Caki2 (cell line): ENCODE measurements at places on chromosomes 7 and 10. TPM values are rescaled to one million over a fixed set of nuclear protein-coding genes. Genes with fewer than 3 reads are reported as not detected.

DNA sequence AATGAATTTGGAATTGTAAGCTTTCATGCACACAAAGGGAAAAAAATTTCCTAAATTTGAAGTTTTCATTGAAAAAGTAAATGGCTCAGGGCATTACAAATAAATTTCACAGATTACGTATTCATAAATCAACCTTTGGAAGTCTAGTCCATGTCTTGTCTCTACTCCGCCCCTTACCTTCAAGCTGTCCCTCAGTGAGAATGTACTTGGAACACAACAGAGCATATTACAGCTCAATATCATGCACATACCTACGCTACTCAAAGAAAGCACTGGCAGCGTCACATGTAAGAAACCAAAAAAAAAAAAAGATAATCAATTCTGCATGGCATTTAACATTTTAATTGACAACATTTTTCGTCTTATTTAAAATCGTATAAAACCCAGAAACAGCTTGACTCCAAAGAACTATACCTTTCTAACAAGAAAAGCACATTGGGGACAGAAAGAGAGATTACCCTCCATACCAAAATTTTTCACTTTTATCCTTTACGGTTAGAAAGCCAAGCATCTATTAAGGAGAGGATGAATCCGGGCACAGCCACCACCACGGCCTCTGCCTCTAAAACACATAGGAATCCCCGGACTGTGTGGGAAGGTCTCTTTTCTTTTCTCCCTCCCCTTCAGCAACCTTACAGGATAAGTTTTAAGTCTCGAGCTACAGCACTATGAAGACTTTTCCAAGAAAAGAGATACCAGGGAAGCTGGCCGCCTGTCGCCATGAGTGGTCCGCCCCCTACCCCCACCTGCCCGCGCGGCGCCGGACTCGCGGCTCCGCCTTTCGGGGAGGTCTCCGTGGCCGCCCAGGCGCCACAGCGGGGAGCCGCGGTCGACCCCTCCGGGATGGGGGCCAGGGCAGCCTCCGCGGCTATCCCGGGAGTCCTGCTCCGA, 1.1 kb downstream of the JMJD1C start:
- DNase-seq: no peak

The GNB2 gene
- 116 and 179 TPM in 2 replicates for total RNA-seq

DNA sequence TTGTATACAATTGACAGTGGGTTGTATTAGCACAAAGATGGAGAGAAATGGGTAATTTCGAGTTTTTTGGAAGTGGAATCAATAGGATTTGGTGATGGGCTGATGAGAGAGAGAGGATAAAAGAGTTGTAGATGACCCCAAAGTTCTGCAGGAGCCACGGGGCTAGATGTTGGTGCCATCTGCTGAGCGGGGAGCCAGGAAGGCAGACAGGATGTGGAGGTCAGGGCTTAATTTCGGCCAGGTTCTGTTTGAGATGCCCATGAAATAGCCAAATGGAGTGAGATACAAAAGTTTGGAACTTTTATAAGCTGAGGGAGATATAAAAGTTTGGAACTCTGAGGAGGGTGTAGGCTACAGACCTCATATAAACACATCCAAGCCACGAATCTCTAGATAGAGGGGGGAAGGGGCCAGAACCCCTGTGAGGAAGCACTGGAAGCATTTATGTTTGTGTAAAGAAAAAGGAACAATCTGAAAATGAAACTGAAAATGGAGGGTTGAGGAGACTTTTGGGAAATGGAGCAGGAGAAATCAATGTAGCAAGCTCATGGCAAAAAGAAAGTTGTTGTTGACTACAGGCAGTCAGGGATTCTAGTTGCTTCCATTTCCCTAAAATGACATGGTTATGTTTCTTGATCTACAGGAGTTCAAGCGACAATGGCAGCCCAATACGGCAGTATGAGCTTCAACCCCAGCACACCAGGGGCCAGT, 2.2 kb downstream of the GIMAP4 start:
- DNase-seq: no peak

DNA sequence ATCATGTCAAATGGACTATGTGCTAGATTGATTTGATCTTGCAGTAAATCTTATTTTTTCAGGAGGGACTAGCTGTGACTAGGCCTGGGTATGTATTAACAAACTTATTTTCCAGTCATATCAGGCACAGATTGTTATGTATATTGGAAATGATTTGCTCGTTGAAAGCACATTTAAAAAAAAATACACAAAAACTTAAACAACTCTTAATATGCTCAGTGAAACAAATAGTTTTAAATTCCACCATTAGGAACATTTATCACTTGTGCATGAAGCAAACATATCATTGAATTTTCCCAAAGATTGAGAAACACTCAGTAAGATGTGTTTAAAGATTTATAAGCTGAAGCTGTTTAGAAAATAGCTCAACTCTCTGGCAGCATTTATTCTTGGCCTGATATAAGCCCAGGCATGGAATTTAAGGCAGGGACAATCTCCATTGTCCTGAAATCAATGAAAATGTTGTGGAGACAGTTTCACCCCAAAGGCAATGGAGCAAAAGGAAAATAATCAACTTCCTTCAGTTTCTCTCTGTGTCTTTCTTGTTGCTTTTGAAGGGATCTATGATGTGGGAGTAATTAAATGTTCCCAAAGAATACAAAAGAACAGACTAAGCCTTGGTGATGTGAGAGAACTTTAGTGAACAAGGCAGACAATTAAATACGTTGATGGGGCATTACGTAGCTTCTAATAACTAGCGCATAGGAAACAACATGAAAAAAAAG, 250.3 kb downstream of the GPR37 start:
- no peak for DNase-seq

DNA sequence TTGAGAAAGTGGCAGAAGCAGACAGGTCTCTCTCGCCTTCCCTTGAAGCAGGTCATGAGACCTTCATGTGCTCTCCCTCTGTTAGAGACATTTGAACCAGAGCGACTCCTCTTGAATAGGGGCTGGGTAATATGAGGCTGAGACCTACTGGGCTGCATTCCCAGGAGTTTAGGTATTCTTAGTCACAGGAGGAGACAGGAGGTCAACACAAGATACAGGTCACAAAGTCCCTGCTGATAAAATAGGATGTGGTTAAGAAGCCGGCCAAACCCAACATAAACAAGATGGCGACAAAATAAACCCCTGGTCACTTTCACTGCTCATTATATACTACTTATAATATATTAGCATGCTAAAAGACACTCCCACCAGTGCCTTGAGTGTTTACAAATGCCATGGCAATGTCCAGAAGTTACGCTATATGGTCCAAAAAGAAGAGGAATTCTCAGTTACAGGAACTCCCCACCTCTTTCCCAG, 43.5 kb upstream of the MSRB2 start:
- no peak for DNase-seq

DNA sequence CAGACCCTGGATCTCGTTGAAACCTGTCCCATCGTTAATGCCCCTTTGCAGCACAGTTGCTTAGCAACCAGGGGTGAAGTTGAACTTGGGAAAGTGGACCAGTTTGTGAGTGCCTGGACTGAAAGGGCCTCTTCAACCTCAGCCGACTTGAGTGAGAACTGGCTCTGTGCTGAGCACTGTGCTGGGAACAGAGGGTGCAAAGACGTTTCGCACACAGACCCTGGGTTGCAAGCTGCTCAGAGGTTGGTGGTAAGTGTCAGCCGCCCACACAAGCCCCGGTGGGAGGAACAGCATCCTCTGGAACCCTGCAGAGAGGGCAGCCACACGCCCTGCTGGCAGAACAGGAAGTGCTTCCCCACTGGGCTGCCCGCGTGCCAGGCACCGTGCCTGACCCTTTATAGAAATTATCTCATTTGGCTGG, 89.2 kb downstream of the CARD11 start:
- no peak for DNase-seq

- DNase-seq: no peak
Measured at GRCh38 chr10:6999232-6999925, 411.5 kb downstream of the SFMBT2 start.

GRCh38 chr10:24849051-24849450, 103.4 kb downstream of the PRTFDC1 start:
- peak; percentile 46 for DNase-seq

DNA sequence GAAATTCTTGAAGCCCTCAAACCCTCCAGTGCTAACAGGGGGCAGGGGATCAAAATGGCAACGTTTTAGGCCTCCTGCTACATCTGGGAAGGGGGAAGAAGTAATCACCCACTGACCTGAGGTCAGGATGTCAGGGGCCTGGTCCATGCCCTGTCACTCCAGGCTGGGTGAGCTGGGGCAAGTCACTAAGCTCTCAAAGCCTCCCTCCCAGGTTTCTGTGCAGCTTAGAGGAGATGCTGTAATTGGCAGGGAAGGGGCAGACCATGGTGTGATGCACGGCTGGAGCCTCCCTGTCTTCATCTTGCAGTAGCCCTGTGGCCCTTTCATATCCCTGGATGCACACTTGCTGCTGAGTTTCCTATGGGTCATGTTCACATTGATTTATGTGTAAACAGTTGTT, 27.2 kb downstream of the LEP start:
- DNase-seq: no peak

The ECHDC3 gene
- total RNA-seq: 29.5 and 36.8 TPM in 2 replicates

DNA sequence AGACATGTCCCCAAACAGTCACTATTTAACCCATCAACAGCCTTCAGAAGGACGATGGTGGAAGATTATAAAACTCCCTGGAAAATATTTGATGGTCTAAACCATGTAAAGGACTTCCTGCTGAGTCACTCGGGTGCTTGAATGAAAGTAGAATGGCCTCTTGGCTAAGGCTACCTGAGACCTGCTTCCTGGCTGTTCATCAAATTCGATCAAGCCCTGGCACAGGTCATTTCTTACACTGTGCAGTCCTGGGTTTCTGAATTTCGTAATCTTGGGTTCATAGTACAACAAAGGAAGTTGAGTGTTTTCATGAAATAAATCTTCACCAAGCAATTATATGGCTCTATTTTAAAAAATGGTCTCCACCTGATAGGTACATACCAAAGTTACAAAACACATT, 260.3 kb upstream of the RNF32 start:
- DNase-seq: no peak

DNA sequence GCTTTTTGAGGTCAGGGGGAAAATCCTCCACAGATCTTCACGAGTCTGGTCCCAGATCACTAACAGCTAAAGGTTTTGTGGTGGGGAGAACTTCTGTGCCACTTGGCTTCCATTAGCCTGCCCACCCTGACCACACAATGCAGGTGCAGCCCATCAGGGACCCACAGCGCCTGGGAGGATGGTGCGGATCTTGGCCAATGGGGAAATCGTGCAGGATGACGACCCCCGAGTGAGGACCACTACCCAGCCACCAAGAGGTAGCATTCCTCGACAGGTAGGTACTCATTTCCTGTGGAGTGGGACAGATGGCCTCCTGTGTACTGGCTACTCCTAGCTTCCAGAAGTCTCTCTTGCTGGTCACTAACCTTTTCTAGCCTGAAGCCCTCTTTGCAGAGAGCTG, 1.5 kb downstream of the FAM241B start:
- DNase-seq: no peak

GRCh38 chr7:29345590-29345989, 151.0 kb downstream of the CHN2 start:
- DNase-seq: no peak

GRCh38 chr7:70779321-70779720, 352.6 kb upstream of the GALNT17 start:
- DNase-seq: no peak

DNA sequence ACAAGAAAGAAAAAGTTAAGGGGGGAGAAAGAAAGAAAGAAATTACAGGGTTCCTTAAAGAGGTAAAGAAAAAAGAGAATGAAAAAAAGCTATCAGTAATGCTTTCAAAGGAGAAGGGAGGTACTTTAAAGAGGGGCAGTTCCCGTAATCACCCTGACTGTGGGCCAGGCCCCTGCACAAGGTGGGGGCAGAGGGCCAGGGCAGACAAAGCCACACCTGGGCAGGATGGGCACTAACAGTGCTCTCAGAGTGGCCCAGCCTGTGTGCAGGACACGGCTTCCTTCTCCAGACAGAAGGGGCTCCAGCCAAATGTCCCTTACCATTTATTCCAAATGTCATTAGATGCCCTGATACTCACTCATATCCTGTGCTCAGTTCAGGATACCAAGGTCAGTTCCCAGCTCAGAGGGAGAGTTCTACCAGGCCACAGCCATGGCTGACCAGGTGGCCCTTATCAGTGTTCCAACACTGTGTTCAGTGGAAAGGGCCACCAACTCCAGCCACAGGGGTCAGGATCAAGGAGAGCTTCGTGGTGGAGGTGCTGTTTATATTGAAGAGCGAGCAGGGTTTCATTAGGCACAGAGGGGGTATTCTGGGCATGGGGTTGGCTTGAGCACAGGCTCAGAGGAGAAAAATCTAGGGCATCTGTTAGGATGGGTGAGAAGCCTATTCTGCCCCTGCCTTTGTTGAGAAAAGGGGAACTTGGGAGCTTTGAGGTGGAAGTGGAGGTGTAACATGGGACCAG, 29.9 kb downstream of the DPCD start:
- no peak for DNase-seq

- DNase-seq: no peak
Measured at GRCh38 chr7:135428879-135429278, 81.0 kb downstream of the CNOT4 start.

The ANKRD2 gene
- total RNA-seq: 15.6 and 19.4 TPM in 2 replicates

- DNase-seq: no peak
Measured at GRCh38 chr7:39379416-39379815, 186.8 kb upstream of the YAE1 start.

GRCh38 chr10:80455461-80456349, 1.6 kb downstream of the TSPAN14 start:
- DNase-seq: peak; percentile 29

GRCh38 chr10:8238986-8239385, 184.5 kb downstream of the GATA3 start:
- no peak for DNase-seq

The CPA1 gene
- total RNA-seq: not detected in 2 replicates

DNA sequence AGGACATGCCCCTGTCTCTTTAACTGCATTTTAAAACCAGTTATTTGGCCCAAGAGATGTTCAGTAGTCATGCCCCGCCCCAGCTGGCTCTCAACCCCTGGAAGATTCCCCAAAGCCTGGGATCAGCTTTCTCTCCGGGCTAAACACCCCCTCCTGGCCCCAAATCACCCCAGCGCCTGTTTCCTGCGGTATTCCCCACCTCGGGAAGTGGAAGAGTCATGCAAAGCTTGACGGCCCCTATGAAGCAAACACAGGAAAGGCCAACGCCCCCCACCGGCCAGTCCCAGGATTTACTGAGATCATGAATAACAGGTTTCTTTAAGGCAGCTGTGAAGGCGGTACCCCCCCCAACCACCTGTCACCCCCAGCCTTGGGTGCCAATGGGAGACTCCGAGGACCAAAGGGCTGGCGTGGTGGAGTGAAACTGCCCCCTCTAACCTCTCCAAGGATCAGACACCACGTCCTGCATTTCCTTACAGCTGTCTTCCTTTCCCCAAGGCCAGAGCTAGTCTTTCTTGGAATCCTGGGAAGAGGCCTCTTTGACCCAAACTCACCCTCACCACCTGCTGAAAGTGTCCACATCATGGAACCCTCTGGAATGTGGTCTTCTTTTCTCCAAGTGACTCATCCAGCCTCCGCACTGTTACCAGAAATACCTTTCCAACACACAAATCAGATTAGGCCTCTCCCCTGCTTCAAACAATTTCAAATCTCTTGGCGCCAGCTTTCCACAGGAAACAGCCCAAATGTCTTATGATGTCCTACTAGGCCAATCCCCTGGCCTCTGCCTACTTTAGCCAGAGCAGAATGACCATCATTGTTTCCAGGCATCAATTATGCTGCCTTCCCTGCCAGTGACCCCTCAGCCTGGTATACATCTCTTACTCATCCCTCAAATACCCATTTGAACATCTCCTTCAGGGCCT, 301.5 kb downstream of the ZEB1 start:
- DNase-seq: no peak
